Left renal cortex interstitium (tissue), 4 donors: ENCODE measurements at places on chromosomes 12 and 14. TPM values are rescaled to one million over a fixed set of nuclear protein-coding genes. Genes with fewer than 3 reads are reported as not detected.

RBP5 gene
- 60.3 TPM for polyA plus RNA-seq

SCN8A gene
- 3.1 TPM for polyA plus RNA-seq

ARHGEF40 gene
- polyA plus RNA-seq = 102 TPM

CLEC1B gene
- 1.1 TPM for polyA plus RNA-seq

PMCH gene
- polyA plus RNA-seq = 0.42 TPM

PIWIL1 gene
- polyA plus RNA-seq = 1.1 TPM
